ENCODE measurements at places on chromosomes 4 and X. TPM values are rescaled to one million over a fixed set of nuclear protein-coding genes. Genes with fewer than 3 reads are reported as not detected.

RHOXF2 gene
- not detected for total RNA-seq

DNA sequence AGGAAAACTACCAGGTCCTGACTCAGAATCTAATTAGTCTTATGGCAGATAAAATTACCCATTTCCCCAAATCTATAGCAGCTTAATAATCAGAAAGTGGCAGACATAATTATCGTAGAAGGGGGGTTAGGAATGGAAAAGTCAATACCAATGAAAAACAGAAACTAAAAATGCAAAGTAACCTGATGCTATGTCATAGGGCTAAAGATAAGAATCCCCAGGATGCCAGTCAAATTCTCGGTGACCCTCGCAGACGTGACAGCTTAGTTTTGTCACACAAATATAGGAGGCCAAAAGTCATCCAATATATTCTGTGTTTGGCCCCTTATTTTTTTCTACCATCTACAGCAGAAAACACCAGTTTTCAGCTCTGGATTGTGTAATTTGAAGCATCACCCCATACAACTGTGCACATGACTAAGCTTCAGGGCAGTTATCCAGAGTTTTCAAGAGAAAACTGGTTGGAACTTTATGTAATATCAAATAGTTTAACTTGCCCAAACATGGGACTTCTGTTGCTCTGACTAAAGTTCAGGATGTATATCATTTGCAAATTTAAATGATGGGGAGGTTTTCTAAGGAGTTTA is 30.9 kb downstream of the RASSF6 start:
- no peak for DNase-seq

GRCh38 chrX:113962343-113962742 is 621.5 kb upstream of the HTR2C start:
- DNase-seq = no peak

DNA sequence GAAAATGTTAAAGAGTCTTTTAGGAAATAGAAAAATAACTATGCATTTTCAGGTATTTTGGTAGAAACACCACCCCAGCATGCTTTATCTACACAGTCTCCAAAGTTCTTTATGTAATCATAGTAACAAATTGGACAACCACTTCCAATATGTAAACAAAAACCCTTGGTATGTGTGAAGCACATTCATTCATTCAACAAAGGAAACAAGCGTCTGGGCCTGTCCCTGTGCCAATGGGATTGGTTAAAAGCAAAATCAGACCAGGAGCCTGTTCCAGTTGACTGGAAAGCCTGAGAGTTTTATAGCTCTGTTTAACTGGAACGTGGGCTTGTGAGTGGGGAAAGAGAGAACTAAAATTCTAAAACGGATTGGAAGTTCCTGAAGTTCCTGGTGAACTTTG is 41.3 kb upstream of the TENM3 start:
- no peak for DNase-seq

DNA sequence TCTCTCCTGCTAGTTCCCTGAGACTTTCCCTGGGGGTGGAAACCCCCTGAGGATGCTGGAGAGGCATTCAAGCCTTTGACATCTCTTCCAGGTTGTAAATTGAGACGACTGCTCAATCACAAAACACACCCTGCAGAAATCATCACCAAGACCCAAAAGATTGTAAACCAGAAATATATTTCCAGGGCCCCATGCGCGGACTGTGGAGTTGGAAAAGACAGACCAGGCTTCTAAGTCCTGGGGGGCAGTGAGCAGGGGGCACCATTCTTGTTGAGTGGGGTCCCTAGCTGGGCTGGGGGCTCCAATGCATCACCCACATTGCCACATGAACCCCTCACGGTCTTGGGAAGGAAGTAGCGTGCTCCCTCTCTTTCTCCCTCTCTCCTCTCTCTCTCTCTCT is 87.9 kb upstream of the C4orf50 start:
- DNase-seq = no peak

Measured in ovary (tissue), 10 donors.